SK-N-SH (cell line): ENCODE measurements at places on chromosomes 4 and X.

GRCh38 chr4:180932370-180933001, 1310.7 kb upstream of the TENM3 start:
- DNase-seq, result no peak

GRCh38 chr4:62896721-62897120, 1512.5 kb downstream of the TECRL start:
- DNase-seq, result no peak

- no peak for DNase-seq
These were observed 25.3 kb upstream of the S100P start for GRCh38 chr4:6668391-6668790.

- no peak for DNase-seq
These were observed 11.0 kb downstream of the BCOR start for GRCh38 chrX:40086569-40087335.

- no peak for DNase-seq
These were observed 58.0 kb upstream of the PTPN13 start for GRCh38 chr4:86536151-86536550.

DNA sequence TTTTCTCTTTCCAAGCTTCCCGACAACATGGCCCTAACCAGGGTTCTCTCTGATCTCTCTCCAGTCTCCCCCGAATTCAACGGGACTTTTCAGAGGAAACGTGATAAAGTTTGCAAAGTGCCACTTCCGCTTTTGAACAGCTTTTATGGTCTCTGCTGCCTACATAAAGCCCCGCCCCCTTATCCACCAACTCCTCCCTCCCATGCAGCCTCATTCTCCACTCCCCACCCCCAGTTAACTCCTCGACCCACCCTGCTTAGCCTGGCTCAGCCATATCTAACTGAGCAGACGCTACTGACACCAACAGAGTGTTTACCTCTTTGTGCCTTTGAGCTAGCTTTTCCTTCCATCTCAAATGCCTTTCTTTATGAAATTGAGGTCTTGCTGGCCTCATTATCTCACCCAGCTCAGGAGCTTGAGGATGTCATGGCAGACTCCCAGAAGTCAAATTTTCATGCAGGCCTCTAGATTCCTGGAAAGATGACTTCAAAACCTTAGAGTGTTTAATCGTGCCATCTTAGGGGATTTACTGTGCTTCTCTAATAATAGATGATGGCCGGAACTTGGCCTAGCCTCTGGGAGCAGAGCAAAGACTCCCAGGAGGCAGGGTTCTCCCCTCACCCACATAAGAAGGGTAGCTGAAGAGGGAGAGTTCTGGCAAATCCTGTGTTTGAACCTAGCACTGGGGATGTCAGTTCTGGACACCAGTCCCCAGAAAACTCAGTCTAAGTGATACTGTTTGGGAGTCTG, 606.0 kb downstream of the BCOR start:
- DNase-seq, result no peak

DNA sequence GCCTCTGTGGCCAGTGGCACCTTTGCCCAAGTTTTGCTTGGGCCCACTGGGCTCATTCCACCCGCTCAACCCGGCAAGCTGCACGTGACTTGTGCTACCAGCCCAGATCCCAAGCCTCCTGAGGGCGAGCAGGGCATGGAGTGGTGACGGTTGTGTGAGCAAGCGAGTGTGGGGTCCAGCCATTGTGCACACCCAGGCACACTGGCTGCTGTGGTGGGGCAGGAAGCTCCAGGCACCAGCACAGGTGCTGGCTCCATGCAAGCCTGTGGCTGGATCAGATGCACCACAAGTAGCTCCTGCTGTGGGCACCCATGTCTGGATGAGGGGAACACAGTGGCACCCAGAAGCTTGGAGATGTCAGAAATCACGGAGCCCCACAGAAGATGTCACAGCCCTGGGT, 557.0 kb upstream of the GNPDA2 start:
- no peak for DNase-seq

- no peak for DNase-seq
These were observed 42.7 kb upstream of the RASSF6 start for GRCh38 chr4:73662709-73663546.

- no peak for DNase-seq
These were observed 201.7 kb upstream of the AFF2 start for GRCh38 chrX:148298737-148299136.

- no peak for DNase-seq
These were observed 4.6 kb downstream of the NAT8L start for GRCh38 chr4:2063557-2064275.

DNA sequence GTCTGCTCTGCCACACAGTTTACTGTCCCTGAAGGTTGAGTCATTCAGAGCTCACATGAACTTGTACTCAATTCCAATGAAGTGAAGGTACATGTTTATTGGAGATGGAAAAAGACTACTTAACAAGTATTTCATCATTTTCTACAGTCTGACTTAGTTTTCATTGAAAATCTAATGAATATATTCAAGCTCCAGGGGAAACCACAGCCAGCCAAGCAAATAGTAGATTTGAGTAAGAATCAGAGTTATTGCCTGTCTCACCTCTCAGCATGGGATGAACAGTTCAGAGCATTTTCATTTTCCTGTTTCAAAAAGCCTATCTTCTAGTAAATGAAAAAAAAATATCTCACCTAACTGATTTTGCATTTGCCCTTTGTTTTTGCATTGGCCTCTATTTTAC, 1249.4 kb upstream of the DIAPH2 start:
- no peak for DNase-seq

DNA sequence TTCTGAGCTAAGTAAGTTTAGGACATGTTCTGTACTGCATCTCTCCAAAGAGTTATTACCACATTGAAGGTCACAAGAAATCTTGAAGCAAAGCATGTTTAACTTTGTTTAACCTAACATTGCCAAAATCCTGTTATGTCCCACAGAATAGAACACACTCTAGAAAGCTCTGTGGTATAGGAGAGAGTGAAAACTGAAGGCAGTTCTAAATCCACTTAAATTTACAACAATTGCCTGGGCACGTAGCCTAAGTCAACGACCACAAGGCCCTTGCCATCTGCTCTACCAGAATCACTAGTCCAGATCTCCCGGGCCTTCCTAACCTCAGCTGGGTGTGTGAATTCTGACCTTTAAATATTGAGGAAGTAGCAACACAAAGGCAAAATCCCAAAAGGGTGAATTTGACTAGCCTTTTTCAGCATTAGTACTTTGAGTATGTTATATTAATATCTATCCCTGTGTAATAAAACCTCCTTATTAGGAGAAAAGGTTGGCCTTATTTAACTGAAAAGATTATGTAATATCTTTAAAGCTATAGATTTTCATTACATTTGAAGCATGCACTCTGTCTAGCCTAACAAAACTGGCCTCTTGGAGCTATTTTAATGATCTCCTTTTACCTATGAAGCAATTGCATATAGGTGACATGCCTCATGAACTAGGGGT, 4.5 kb upstream of the MAML3 start:
- peak; percentile 46 for DNase-seq

DNA sequence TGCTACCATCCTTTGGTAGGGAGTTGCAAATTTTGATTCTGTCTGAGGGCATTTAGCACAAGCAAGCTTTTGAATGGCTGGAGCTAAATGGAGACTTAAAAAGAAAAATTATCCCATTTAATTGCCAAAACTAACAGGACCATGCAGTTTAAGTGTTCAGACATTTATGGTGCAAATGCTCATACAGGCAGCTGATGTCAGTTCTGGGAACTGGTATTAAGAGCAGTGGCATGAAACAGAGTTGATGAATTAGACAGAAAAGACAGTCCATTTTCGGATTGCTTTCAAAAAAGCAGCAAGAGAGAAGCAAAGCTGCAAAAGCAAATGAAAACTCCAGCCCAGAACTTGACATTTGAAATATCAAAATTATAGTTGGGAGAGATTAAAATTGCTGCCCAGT, 1.3 kb downstream of the SCRG1 start:
- DNase-seq, result no peak

GRCh38 chrX:14941301-14941700, 68.1 kb downstream of the MOSPD2 start:
- no peak for DNase-seq

DNA sequence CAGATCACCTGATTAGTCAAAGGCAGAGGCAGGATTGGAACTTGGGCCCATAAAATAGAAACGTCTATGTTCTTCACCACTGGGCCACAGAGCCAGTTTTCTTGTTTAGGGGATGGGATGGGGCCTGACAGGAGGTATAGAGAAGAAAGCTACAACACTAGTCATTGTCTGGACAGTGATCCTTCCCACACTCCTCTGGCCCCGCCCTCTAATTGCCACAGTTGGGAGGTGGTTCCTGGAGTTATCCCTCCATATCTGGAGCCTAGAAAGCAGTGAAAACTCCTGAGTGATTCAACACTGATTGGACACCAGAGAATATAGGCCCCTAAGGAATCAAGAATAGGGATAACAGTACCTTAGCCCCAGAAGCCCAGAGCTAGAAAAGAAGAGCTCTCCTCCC, 22.9 kb downstream of the RASL11B start:
- no peak for DNase-seq

DNA sequence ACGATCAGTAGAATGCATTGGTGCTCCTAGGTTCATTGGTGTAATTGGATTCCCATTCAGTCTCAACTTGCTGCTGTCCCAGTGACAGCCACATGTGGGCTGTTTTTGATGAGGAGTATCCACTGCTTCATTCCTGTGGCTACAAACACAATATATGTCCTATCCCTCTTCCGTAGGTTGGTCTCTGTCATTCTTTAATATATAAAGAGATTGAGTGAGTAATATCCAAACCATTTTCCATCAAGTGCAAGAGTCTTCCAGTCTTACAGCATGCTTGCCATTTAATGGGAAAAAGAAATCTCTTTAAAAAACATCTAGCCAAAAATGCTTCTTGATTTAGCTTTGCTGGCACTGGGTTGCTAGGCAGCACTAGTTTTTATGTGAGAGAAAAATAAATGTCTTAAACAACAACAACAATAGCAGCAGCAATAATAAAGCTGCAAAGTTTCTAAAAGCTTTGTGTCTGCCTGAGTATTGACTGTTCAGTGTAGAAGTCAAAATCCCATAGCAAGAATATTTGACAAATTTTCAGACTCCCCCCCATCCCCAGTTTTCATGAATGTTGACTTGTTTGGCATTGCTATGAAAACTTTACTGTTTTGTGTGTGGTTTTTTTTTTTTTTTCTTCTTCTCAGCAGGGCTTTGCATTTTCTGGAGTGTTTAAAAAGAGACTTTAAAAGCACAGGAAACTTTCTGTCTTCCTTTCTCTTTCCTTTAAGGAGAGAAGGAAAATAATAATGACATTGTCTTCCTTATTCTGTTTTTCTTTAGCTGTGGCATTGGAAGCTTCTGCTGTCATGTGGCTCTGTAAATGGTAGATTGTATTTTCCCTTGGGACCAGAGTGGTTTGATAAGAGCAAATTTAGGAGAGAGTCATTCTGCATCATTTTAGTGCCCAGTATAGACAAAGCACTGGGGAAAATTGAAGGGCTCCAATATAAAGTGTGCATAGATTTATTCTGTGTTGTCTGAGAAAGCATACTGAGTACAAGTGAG, 244.3 kb downstream of the ARHGAP10 start:
- no peak for DNase-seq

GRCh38 chrX:130401415-130402207, at the start of gene RBMX2:
Gene RBMX2, plus strand, starts transcription at chrX:130401987. Its CDS starts 46 bp downstream, at chrX:130402033.
- DNase-seq, result peak; percentile 97
